ENCODE measurements at places on chromosomes 13 and 19.
A peak's percentile ranks its signal among the peaks of the same experiment; 100 is the strongest.

DNA sequence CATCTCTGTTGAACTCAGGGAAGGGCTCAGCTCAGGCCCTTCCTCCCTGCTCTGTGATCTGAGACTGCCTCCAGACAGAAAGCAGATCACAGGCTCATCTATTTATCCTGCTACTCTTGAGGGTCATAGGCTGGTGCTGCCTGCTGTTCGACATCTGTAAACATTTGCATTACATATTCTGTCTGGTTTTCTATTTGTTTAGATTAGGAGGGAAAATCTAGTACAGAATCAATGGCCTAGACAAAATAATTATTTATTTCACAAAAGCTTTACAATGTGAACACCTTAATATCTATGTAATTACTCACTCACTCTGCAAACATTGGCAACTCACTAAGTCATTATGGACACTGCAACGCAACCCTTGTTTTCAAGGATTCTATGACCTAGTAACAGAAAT lies 43.0 kb downstream of the CEP89 start:
- no peak for DNase-seq

DNA sequence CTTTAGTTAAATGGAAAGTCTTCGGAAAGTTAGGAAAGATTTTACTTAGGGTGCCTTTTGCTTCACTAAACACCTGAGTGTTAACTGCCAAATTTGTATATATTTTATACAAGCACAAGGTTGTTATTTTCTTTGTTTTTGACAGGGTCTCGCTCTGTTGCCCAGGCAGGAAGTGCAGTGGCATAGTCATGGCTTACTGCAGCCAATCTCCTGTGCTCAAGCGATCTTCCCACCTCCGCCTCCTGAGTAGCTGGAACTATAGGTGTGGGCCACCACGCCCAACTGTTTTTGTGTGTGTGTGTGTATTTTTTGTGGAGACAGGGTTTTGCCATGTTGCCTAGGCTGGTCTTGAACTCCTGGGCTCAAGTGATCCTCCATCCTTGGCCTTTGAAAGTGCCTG lies 16.2 kb downstream of the KCTD4 start:
- DNase-seq: no peak

GRCh38 chr19:718991-719512 lies 10.3 kb downstream of the PALM start:
- no peak for DNase-seq

DNA sequence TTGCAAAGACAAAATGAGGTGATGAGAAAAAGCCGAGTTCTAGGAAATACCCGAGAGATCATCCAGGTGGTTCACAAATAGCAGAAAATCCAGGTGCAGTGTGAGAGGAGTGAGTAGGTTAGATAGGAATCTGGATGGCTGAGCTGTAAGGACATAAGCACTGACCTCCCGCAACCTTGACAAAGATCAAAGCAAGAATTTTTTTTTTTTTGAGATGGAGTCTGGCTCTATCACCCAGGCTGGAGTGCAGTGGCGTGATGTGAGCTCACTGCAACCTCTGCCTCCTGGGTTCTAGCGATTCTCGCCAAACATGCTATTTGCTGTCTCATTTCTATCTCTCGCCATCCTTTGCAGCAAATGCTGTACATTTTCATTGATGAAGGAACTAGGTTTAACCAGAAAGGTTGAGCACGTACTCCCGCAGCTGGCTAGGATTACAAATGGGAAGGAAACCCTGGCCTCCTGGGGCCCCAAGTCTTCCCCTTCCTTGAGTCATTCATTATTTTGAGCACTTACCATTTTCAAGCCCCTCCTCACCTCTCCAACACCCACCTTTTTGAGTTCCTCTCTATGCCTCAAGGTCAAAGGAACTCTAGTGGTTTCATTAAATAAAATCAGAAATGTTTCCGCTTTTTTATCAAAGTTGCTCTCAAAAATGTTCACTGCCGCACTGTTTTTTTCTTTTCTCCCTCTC lies 38.8 kb downstream of the NLRP12 start:
- no peak for DNase-seq

DNA sequence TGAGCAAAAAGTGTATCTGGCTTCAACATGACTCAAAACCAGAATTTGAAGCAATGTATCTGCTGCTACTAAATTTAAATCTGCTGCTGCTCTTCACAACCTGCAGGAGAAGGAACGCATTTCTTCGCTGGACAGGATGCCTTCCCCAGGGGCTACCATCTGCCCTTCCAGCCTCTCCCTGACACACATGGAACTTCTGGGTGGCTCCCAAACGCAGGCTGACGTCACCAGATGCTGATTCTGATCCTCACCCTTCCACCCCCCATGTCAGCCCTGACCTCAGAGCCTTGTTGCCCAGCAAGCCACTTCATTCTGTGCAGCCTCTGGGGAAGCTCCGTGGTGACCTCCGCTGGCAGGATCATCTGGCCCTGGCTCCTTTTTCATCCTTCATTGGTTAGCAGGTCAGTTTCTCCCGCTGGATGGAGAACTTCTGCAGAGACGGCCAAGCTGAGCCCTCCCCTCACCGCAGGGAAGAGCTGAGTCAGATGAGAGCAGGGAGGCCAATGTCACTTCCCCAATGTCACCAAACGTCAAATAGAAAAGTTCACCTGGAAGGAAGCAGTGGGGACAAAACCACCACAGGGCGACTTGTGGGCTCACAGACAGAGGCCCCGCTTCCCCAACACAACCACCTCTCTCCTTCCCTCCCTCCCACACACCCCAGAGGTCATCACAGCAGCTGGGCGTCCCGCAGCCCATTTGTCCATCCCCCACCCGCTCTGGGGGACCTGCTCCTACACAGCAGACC lies 14.0 kb upstream of the RAB20 start:
- DNase-seq: no peak

GRCh38 chr19:31145007-31145406 lies 204.2 kb downstream of the TSHZ3 start:
- DNase-seq: no peak

- DNase-seq: no peak
Measured at GRCh38 chr19:35037716-35038622, 3.6 kb upstream of the HPN start.

GRCh38 chr19:54062643-54063042 lies 1.1 kb downstream of the VSTM1 start:
- DNase-seq: no peak

- DNase-seq: no peak
Measured at GRCh38 chr13:48161530-48162179, 66.8 kb upstream of the MED4 start.

DNA sequence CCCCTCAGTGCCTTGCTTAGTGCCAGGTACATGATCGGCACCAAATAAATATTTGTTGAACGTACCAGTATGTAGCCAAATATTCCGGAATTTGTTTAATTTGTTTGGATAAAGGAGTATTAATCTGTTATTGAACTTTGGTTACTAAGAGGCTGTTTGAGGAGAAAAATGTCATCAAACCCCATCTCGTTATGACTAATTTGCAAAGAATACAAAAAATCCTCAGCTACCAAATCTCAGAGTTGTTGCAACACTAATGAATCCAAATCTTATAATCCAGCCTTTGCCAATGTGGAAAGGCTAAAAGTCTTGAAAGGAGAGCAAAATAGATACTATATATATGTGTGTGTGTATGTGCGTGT lies 79.5 kb downstream of the KLF5 start:
- peak; percentile 44 for DNase-seq

DNA sequence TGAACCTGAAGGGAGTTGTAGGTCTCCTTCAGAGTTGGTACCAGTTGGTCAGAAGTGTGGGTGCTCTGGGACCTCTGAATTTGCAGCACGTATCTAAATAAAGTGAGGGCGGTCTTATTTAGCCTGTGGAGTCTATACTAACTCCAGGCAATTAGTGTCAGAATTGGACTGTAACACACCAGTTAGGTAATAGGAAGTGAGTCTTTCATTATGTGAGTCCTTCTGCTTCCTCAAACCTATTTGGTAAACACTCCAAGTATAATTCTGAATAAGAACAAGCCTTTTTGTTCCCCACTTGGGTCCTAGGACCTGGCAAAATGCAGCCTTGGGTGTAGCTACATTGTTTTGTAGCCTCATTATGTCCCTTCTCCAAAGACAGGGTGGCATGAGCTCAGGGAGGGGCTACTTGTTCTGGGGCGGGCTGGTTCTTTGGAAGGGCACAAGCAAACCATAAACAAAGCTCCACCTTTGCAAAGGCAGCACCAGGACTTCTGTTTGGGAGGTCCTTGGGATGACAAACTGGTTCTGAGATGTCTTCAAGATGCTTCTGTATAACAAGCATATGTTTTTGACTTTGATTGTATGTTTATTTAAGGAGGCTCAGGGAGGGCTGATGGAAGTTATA lies 418.0 kb downstream of the ZNF536 start:
- DNase-seq: no peak

DNA sequence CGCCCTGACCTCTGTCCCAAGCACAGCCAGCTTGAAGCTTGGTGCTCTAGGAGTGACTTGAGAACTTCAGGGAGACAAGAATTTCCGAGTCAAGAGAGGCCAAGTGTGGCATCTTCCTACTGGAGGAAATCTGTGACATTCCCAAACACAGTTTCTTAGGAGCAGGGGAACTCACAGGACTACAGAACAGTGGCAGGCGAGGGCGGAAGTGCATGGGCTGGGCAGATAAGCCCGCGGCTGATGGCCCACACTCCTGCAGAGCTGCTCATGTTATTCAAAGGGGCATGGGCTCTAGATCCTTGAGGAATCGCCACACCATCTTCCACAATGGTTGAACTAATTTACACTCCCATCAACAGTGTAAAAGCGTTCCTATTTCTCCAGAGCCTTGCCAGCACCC lies 168.8 kb downstream of the KATNAL1 start:
- DNase-seq: no peak

DNA sequence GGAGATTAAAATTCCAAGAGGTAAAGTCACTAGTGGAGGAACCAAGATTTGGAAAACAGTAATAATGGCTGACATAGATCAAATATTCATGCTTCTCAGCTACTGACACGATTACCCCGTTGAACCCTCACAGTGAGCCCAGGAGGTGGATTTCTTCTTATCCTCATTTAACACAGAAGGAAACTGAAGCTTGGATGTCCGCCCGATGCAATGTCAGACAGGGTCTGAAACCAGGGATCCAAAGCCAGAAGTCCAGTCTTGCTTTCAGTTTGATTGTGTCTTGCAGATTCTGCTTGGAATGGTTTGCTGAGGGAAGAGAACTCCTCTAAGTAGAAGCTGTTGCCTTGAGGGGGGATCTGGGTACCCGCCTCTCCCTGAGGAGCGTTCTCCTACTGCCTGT lies 404.7 kb downstream of the KCNRG start:
- no peak for DNase-seq

DNA sequence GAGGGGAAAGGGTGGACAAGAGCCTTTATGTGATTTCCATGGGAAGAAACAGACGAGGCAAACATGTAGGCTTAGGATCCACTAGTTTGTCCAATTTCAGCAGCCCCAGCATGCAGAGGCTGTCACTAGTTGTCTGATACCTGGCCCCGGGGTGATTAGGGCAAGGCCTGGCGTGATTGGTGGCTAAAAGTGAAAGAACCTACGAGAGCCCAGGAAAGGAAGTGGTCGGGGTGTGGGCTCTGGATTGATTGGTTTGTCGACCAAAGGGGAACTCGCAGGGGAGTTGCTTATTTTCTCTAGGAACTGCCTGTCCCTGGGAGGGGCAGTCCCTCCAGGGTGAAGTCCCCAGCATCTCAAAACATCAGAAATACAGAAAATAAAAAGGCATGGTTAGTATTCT lies 64.2 kb upstream of the UQCRFS1 start:
- DNase-seq: no peak

DNA sequence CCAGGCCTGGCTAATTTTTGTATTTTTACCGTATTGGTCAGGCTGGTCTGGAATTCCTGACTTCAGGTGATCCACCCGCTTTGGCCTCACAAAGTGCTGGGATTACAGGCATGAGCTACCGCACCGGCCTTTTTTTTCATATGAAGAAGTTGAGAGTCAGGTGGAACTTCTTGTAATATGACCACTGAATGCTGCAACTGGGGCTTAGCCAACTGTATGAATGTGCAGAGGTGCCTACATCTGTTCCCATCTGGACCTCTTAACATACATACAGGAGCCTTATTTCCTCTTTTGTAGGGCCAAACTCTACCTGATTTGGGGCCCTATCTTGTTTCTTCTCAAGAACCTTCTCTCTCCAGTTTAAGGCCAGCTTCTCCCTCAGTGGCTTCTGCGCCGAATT lies 11.9 kb upstream of the GGACT start:
- no peak for DNase-seq
